ENCODE measurements at places on chromosomes 3 and 15. TPM values are rescaled to one million over a fixed set of nuclear protein-coding genes. Genes with fewer than 3 reads are reported as not detected.

- no peak for DNase-seq
Measured at GRCh38 chr3:170751083-170751898, 118.7 kb downstream of the RPL22L1 start.

GRCh38 chr3:17752876-17753631, 10.6 kb upstream of the TBC1D5 start:
- no peak for DNase-seq

The PSTPIP1 gene
- total RNA-seq: 14.6 TPM

The TMC3 gene
- total RNA-seq: not detected
